Thyroid gland (tissue), 4 donors: ENCODE measurements at places on chromosomes 2 and 18.
A peak's percentile ranks its signal among the peaks of the same experiment; 100 is the strongest.

GRCh38 chr2:61244694-61245093 is 82.7 kb downstream of the C2orf74 start:
- DNase-seq, result no peak

GRCh38 chr2:85847051-85847588 is 41.7 kb downstream of the ST3GAL5 start:
- DNase-seq, result no peak

DNA sequence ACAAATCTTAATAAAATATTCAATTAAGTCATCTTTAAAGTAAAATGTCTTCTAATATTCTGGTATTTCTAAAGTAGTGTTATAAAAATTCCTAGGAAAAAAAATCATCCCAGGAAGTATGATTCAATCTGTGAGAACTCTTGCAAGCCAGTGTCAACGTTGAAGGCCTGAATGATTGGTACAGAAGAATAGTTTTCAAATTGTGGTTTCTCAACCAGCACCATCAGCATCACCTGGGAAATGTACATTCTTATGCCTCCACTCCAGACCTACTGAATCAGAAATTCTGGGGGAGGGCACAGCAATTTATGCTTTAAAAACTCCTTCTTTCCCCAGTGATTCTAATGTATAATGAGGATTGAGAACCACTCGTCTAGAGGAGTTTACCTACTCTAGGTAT is 62.3 kb upstream of the C2orf15 start:
- DNase-seq, result no peak

DNA sequence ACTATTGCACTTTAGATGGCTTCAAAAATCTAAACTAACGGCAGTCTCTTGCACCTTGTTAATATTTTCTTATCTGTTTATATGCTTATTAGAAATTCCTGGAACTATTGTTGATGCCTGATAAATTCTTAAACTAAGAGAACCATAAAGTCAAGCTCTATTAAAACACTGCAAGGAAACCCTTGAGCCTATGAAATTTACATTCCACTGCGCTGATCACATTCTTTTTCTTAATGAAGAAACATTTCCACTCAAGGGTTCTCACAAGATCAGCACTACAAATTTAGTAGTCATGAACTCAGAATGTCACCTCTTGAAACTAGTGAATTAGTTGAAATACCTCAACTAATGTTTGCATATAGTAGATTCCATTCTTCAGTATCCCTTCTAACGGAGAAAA is 331.8 kb upstream of the SLC8A1 start:
- no peak for DNase-seq

GRCh38 chr2:56313500-56313921 is 129.7 kb downstream of the CCDC85A start:
- DNase-seq, result no peak

DNA sequence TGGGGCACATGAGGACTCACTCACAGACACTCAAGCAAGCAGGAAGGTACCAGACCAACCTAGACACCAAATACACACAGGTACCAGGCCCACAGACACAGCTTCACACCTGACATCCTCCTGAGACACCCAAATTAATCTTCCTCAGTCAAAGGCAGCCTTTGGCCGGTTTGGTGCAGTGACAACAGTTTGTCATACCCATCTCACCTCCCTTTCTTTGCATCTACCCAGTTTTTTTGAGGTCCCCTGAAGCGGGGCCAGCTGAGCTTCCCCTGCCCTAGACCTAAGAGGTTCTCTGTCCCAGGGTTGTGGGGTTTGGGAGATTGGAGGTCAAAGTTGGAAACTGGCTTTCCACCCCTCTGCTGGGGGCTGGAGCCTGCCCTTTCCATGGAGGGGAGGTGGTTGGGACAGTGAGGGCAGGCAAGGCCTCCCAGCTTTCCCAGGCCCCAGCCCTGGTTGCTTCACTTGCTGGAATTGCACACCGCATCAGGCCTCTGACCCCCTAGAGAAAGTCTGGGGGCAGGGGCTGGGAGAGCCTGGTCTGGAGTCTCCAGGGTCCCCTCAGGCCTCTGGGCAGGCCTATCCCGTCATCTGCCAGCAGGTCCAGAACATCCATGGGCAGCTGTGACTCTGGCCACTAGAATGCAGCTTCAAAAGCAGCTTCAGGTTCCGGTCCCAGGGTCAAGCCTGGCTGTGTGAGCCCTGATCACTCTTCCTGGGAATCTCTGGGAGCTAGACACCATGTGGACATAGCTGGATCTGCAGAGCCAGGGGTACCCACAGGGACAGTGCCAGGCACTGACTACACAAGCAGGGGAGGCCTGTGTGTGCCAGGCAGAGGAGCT is 12.5 kb upstream of the TEX261 start:
- DNase-seq, result no peak

DNA sequence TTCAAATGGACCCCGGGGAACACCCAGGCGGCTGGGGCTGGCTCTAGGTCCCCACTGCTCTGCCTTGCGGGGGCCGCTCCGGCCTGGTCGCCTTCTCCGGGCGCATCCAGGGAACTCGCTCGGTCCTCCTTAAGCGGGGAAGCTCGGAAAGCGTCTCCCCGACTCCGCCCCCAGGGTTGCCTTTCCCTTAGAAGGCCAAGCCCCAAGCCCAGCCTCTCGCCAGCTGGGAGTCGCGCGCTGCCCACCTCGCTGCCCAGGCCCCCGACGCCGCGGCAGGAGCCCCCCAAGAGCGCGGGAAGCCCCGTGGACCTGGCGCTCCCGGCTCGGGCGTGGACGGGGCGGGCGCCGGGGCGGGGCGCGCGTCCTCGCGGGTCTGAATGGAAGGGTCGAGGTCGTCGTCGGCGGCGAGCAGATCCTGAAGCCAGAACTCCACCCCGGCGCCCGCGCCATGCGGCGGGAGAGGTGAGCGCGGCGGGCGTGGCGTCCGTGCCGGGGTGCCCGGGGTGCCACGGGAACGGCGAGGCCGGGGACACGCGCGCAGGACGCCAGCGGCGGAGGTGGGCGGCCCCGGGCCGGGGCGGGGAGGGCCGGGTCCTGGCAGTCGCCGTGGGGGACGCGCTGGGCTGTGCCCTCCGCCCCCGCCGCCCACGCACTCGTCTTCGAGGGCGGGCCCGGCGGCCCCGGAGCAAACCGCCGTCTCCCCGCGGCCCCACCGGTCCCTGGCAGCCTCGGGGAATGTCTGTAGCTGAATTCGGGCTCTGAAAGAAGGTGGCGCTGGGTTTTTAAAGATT is at the start of gene BOK:
TSS of gene BOK (plus strand) at position 214 of the 791 bp plus-strand sequence. CDS start 739 bp downstream, outside the sequence.
- DNase-seq, result peak; percentile 69

DNA sequence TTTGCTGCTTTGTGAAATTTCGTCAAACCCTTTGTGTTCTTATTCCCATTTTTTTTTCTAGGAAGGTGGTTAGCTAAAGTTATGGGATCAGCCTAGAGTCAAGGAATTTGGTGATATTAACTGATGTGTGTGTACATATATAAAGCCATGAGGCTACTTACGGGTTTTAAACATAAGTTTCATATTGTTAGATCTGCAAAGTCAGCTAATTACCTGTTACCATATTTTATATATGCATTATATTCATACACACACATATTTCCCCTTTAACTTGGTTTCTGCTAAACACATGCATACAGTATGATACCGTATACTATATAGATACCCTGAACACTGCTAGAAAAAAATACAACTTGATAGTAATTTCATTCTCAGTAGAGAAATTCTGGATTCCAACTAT is 241.0 kb downstream of the NYAP2 start:
- no peak for DNase-seq

DNA sequence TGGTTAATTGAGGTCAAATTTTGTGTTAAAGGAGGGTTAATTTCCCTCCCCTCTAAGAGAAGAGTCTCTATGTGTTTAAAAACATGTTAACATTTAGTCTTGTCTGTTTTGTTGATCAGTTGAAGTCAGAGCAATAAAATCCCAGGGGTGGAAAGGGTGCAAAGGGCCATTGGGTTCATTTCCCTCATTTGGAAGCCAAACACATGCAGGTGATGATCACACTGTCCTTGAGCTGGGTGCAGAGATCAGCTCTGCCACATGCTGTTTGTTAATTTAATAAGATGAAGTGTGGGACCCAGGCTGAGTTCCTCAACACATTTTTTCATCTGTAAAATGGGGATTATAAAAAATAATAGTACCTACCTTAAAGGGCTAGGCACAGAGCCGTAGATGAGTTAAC is 260.9 kb downstream of the LPIN1 start:
- DNase-seq, result no peak

GRCh38 chr2:229980431-229981184 is 58.3 kb downstream of the FBXO36 start:
- peak; percentile 11 for DNase-seq

DNA sequence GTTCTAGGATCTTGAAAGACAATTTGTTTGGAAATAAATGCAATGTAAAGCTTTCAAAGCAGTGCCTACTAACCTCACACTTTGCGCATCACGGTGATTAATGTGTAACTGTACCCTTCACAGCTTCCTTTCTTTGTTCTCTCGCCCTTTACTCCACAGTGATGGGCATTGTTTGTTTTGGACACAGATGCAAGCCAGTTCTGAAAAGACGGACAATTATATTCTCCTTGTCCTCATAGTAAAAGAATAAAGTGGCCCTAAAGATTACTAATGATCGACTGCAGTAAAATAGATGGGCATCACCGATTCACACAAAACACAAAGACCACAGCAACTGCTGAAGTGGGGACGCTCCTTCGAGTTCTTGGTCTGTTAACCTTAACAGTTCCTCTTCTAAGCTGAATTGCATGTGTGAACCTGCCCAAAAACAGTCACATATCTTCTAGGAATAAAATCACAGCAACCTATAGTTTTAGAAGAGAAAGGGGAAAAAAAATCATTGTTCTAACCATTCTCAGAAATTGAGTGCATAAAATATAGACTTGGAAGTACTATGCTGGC is 7.7 kb downstream of the L3MBTL4 start:
- DNase-seq, result no peak

- DNase-seq, result no peak
These were observed 170.8 kb downstream of the TMEM18 start for GRCh38 chr2:506451-506850.

GRCh38 chr2:41932241-41933045 is 115.4 kb upstream of the PKDCC start:
- peak; percentile 23 for DNase-seq

DNA sequence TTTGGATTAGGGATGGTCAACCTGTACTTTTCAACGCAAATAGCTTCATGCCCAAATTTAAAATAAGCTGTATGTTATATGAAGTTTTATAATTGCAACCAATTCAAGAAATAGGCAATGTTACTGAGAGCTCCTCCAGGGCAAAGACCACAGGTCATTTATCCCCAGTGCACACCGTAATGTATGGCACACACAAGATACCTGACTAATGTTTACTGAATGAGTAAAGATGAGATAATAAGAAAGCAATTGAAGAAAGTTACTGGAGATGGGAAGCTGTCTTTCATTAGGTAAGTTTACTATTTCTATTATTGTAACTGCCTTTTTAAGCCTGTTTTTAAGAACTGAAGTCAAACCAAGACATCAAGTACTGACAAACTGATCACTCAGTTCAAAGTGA is 184.5 kb upstream of the VRK2 start:
- no peak for DNase-seq

- peak; percentile 5 for DNase-seq
These were observed 753.9 kb downstream of the RNF144A start for GRCh38 chr2:7670905-7671641.

- DNase-seq, result no peak
These were observed 396.8 kb upstream of the ID2 start for GRCh38 chr2:8285081-8285480.

- DNase-seq, result peak; percentile 78
These were observed 48.0 kb upstream of the HNRNPA3 start for GRCh38 chr2:177164584-177165052.

DNA sequence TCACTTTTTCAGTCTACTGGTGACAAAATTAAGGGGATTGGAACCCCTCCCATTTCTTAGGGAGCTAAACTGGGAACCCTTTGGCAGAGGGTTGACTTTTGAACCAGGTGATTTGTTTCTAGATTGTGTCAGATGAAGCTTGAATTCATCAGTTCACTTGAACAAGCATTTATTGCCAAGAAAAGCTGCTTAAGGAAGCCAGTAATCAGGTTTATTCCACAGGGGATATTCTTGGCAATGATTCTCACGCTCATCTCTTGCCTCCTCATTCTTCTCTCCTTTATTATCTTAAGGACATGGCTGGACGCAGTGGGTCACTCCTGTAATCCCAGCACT is 101.0 kb downstream of the ALPK2 start:
- no peak for DNase-seq

DNA sequence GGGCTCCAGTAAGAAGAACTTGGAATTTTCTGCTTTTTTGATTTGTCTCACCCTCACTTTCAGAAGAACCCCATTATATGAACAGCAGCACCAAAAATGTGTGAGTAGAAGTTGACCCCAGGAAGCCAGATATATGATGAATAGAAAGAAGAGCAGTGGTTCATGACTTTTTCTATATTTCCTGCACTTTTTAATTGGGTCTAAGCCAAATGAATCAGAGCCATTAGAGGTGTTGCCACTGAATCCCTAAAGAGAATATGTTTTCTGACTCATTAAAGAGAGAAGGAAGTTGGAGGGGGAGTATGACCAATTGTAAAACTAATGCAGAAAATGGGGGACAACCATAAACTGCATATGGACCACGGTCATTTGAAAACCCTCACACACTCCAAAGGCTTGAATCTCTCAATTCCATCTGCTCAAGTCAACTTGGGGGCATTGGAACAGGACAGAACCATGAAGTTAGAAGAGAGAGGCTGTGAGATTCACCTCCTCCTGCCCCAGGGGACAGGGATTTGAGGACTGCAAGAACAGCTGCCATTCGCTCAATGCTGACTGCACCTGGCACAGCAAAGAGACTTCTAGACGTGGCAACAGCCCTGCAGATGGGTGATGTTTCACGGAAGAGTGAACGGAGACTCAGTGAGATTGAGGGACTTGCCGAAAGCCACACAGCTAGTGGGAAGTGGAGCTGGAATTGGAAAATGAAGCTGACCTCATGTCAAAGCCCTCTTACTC is 3.0 kb downstream of the DAPL1 start:
- DNase-seq, result no peak

DNA sequence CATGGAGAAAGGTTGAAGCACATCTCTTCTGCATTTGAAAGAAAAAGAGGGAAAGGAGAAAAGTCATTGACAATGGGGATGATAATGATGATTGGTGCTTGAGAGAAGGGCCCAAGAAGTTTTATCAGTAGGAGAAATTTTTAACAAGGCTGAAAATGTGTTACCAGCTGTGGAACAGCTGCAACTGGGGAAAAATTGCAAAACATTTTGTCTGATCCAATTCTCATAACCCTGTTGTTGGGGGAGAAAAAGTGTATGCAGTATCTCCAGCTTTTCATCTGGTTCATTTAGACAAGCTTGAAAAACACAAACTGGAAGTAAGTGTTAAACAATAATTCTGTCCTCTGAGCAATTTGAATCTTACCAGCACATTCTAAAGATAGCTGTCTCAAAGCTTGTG is 92.7 kb downstream of the CSRNP3 start:
- no peak for DNase-seq

GRCh38 chr2:2325516-2325915 is 5.6 kb downstream of the MYT1L start:
- no peak for DNase-seq

GRCh38 chr2:95316466-95317122 is 19.4 kb downstream of the KCNIP3 start:
- no peak for DNase-seq

GRCh38 chr2:160224060-160224459 is 24.0 kb upstream of the ITGB6 start:
- DNase-seq, result no peak
